ENCODE measurements at places on chromosomes 12 and 14. TPM values are rescaled to one million over a fixed set of nuclear protein-coding genes. Genes with fewer than 3 reads are reported as not detected.

The RNF212B gene
- polyA plus RNA-seq, result not detected

The TSPAN19 gene
- not detected for polyA plus RNA-seq

The RNASE7 gene
- polyA plus RNA-seq, result not detected

- DNase-seq, result no peak
These were observed 149.2 kb upstream of the FBXO33 start for GRCh38 chr14:39581474-39581873.

DNA sequence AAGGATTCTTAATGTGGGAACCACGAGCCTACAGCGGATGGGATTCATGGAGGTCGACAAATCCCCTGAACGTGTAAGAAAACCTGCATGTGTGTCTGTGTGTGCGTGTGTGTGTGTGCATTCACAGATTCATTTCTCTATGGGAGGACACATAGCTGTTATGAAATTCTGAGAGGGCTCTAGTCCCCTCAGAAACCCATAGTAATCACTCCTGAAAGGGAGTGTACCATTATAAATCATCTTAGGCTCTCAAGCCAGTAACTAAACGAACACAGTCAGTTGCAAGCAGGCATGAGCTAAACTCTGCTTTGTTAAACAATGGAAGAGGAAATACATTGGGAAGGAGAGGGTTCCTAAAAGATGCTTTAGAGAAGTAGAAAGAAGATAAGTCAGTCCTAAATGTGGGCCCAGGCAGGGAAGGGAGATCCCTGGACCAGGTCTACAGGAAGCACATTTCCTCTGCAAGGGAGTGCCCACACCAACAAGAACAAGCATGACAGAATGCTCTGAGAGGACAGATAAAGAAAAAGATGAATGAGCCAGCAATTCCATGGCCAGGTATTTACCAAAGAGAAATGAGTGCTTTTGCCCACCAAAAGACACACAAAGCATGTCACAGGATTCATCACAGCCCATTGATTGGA is 91.3 kb downstream of the ITPR2 start:
- DNase-seq, result no peak

GRCh38 chr12:101764051-101764792 is 25.0 kb upstream of the SYCP3 start:
- DNase-seq, result no peak

DNA sequence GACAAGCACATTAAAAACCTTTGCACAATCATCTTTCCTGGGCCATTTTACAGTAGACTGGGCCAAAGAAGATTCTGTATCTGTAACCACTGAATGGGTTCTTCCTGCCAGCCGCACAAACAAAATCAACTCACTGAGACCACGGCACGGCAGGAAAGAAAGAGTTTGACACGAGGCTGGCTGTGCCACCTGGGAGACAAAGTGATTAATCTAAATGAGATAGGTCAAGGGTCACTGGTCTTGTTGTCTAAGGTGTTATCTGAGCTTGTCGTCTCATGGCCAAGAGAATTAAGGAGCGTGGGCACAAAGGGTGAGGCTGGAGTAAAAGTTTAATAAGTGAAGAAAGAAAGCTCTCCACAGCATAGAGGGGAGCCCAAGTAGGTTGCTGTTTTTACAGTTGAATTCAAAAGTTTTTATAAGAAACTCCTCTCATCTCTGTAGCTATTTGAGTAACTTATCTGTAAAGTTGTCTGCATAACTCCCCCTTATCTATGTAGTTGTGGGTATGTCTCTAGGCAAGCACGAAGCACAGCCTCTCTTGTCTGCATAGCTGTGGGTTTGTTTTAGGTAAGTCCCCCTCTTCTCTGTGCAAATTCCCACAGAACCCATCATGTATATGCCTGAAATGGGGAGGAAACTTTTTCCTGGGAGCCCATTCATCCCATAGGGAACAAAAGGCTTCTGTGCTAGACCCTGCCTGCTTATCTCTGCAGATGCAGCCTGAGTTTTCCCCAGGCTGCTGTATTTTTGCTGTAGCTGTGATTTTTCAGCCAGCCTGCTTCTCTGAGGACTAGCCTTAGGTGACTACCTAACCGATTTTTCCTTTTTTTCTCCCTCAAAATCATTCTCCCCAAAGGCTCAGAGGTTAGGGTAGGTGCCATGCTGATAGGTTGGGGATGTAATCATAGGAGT is 1314.6 kb upstream of the TMEM132C start:
- DNase-seq, result no peak

- DNase-seq, result no peak
These were observed 638.5 kb downstream of the MED13L start for GRCh38 chr12:115638733-115639647.

GRCh38 chr12:13117029-13117428 is 13.6 kb upstream of the GSG1 start:
- no peak for DNase-seq

The CCDC177 gene
- not detected for polyA plus RNA-seq

The MANSC4 gene
- not detected for polyA plus RNA-seq

The CLEC1B gene
- not detected for polyA plus RNA-seq

DNA sequence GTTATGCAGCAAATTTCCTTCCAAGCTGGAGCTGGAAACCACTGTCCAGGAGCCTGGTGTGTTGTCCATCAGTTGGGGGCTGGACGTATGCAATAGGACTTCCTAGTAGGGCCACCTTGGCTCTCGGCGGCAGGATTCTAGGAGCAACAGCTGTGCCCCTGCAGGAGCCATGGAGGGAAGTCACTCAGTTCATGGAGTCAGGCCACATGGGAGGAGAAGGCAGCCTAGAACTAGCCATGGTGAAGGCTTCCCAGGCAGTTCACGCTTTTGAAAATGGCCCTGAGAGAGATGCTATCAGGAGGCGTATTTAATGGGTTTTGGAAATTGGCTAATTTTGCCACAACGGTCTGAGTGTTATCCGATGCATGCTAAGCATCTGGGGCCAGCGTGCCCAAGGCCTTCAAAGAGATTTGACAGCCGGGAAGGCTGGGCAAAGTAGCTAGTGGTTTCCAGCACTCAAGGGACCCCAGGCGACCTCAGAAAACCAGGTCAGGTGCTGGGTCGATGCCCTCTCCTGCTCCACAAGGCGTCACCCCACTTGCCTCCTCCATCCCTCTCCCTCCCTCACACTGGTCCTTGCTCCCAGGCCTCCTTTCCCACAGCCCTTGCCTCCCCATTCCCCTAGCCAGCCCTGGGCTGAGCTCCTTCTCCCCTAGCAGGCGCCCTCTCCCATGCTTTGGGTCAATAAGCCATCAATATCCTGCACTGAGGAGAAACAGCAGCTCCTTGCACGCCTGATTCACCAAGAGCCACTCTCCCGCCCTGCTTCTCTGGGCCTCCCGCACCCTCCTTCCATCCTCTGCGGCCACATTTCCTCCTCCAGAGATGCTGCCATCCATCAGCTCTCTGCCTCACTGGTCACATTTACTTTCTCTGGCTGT is 30.9 kb upstream of the SYNDIG1L start:
- DNase-seq, result no peak

The IFNG-AS1 gene
- polyA plus RNA-seq, result not detected

The BMP4 gene
- 311 TPM for polyA plus RNA-seq

Data from endothelial cell of umbilical vein (primary cell).